ENCODE measurements at places on chromosomes 5 and 9.

DNA sequence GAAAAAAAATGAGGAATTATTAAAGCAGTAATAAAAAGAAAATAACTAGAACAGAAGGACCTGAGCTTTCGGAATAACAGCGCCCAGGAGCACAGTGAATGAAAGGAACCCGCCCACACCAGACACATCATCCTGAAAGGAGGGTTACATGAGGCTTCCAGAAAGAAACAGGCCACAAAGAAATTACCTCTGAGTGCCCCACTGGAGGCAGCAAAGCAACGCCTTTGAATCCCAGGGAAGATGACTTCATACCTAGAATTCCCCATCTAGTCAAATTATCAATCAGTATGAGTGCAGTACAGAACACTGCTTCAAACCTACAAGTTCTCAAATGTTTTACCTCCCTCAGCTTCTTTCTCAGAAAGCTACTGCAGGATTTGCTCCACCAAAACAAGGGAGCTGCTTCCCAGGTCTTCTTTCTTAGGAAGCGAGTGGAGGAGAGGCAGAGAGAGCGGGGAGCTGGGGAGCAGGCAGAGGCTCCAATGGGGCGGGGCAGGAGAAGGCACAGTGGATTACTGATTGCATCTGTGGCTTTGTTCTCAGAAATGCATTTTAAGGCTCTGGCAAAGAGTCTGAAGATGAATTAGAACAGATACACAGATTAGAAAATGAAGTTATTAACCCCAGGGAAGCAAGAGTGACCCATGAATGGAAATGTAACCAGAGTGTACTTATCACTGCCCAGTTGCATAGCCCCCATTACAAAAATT lies 87.1 kb downstream of the SEMA4D start:
- no peak for DNase-seq

GRCh38 chr5:8058616-8059190 lies 189.8 kb downstream of the MTRR start:
- no peak for DNase-seq

DNA sequence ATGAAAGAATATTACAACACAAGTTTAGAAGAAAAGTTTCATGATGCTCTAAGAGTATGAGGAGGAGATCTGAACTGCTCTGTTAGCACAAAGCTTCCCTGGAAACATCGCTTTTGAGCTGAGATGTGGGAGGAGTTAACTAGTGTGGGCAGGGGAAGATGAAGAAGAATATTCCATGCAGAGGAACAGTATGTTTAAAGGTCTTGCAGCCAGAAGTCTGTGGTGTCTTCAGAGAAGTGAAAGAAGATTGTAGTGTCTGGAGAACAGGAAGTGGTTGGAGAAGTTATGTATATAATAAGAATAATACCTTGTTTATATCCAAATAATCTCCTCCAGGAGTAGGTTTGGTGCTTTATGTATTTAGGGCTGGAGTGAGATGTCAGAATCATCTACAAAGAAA lies 406.7 kb downstream of the MAN2A1 start:
- DNase-seq: no peak

GRCh38 chr9:113403646-113404045 lies 2.6 kb upstream of the ALAD start:
- DNase-seq: no peak

DNA sequence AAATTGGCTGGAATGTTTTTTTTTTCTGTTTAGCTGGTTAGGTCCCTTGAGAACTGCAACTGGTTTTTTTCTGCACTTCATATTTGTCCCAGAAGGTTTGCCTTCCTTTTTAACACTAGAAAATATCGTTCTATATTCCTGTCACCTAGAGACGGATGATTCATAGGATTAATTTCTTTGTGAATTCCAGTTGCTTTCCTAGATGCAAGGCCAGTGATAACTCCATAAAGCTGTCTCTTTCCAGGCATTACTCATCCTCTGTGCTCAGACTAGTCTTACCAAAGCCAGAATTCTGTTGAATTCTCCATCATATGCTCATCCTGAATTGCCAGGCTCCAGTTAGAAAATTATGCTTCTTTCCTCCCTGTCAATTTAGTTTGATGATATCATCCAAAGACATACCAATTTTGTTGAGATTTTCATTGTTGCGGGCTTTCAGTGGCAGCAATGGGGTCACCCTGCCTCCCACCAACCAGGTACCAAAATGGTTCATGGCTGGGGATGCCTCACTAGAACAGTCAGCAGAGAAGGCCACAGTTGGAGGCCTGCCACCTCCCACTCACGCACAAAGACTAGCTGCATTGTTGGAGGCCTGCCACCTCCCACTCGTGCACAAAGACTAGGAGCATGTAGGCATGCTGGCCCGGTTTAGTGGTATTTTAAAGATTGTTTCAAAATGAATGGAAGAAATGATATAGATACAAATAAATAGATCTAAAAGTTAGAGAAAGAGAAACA lies 8.5 kb downstream of the BAAT start:
- no peak for DNase-seq

DNA sequence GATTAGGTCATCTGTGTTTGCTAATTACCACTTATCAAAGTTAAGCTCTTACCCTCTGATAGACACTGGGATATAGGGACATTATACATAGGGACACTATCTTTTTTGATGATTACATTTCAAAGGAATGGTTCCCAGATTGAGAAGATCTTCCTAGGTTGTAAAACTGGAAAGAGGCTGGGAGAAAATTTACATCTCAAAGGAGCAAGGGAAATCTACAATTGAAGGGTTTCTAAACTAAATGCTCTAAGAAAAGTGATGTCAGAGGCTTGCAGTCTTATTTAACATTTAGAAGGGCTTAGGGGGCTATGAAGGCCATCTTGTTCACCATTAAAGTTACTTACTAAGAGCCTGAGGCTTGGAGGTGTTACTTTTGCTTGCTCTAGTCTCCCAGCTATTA lies 242.8 kb downstream of the PRR16 start:
- no peak for DNase-seq

DNA sequence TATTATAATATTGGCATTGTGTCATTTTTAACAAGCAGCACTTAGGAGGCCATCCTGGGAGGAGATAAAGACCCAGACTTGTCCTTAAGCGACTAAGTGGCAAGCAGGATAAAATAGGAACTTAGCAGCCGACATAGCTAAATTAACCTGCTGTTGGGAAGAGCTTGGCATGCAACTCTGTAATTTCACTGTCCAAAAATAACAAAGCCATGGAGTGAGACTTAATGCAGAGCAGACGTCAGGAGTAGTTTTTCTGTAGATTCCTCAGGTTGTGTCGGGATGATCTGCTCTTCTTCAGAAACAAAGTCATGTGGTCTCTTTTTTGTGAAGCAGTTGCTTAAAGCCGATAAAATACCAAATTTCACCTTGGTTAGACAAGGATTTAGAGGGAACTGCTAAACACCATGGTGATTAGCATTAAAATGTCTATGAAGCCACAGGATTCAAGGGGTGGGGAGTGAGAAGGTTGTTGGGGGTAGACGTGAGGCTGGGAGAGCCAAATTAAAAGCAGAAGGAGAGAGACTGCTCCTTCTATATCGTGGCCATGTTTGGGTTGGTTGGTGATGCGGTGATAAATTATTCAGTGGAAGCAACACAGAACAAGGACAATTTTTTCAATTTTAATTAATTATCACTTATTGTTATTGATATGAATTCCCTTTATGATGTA lies 303.0 kb downstream of the CSNK1G3 start:
- peak; percentile 41 for DNase-seq

DNA sequence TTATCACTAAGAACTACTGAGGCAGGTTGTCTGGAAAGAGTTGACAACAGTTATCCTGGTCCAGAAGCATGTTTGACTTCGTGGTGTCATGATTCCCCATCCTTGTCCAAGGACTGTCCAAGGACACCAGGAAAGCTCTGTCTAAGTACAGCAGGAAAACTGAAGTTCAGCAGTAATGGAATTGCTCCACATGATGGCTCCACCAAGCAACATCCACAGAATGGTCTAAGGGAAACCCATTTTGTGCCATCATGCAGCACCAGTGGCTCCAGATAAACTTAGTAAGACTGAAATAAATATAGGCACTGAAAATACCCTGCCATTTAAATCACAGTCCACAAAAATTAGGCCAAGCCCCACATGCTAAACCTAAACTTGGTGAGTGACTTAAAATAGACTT lies 192.8 kb downstream of the CDH18 start:
- no peak for DNase-seq

DNA sequence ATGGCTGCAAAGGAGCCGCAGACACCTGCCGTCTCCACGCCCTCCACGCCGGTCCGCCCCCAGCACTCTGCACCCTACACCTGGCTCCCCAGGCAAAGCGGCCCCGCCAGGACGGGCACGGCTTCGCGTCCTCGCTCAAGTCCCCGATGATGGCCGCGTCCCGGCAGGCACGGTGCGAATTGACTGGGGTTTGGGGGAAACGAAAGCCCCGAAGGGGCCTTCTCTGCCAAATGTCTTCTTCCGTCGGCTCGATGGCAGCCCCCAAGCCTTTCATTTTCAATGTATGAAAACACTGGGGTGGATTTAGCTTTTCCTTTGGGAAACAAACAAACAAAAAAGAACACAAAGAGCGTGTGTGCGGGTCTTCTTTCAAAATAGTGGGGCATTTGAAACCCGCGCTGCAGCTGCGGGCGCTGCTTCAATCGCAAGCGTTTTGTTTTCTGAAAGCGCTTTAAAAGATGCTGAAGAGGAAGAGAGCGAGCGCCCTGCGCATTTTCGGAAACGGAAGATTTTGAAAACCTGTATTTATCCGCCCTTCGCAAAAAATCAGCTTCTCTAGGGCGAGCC lies 160.0 kb downstream of the RMI1 start:
- DNase-seq: peak; percentile 84

DNA sequence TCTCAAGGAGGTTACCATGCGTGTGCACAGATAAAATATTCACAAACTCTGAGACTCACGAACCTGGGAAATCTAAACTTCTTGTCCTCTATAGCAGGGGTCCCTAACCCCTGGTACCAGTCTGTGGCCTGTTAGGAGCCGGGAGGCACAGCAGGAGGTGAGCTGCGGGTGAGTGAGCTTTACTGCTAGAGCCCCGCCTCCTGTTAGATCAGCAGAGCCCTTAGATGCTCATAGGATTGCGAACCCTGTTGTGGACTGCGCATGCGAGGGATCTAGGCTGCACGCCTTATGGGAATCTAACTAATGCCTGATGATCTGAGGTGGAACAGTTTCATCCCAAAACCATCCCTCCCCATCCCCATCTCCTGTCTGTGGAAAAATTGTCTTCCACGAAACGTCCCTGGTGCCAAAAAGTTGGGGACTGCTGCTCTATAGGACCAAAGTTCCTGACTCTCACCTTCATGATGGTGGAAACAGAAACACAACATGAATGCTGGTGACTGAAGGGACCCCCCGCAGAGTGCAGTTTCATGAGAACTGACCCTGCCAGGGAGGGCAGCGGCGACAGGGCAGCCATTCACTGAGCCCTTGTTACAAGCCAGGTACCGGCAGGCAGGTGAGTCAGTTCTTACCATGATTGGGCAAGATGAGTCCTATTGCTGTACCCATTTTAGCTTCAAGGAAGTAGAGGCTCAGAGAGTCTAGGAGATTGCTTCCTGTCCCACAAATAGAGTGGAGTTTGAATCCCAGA lies 181.9 kb downstream of the RGS3 start:
- no peak for DNase-seq
